ENCODE measurements at places on chromosomes 3 and 15.

- DNase-seq = no peak
These were observed 760.8 kb upstream of the SEMA6D start for GRCh38 chr15:46956456-46956855.

DNA sequence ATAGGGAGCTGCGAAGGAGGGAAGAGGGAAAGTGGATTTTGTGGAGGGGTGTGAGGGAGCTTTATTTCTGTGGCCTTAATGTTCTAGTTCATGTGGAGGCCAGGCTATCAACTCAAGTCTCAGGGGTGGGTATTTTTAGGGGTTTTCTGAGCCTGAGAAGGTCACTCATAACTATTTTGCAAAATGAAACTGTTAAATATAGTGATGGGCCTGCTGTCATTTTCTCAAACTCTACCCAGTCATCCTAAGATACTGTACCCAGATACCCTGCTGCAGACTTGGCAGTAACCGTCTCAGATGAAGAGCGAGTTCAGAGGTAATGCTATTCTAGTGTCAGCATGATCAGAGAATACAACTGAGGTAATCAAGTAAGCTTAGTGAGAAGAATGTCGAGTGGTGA is 545.0 kb upstream of the TBL1XR1 start:
- no peak for DNase-seq

DNA sequence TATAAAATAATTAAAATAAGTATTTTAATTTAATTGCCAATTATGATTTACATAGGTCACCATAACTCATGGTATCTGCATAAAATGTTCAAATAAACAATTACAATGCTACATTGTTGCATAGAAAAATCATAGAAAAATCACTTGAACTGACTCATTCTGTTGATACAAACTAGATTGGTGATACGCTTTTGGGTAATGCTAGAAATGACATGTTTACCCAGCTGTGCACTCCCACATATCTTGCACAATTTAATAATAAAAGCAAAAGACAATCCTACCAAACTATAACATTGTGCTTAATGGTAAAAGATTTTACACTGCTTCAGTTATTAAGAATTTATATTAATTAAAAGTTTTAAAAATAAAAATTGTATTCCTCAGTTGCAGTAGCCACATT is 45.8 kb upstream of the FBXL22 start:
- no peak for DNase-seq

- no peak for DNase-seq
These were observed 11.3 kb downstream of the NRROS start for GRCh38 chr3:196650740-196651311.

GRCh38 chr15:88231909-88232644 is 24.5 kb downstream of the NTRK3 start:
- DNase-seq = no peak

GRCh38 chr15:38886315-38887163 is 321.9 kb upstream of the RASGRP1 start:
- DNase-seq = no peak

DNA sequence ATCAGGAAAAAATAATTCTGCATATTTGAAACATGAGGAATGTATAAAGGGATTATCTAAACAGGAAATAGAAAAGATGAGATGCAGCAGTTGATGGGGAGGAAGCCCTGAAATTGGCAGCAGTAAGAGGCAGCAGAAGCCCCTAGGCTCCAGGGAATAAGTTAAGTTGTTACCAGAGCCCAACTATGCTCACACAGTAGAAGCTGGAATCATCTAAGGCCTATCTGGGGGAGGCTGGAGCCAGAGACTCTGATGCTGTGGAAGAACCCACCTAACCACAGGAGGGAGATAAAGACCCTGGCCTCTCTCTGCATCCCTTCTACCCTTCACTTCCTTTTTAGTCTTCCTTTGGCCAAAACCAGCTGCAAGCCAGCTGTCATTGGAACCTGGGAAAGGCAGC is 519.7 kb downstream of the DIPK2A start:
- DNase-seq = no peak
